ENCODE measurements at places on chromosomes 2 and 18. TPM values are rescaled to one million over a fixed set of nuclear protein-coding genes. Genes with fewer than 3 reads are reported as not detected.

Gene SERPINB12
- not detected for total RNA-seq

Gene ALPI
- total RNA-seq, result 4.4 TPM

Gene SDC1
- total RNA-seq, result 24.3 TPM

Gene POTEC
- total RNA-seq, result not detected

Gene HRH4
- not detected for total RNA-seq

Gene UGT1A5
- 1.2 TPM for total RNA-seq

Gene IL1R1
- total RNA-seq, result 23.5 TPM

Gene OSBPL6
- total RNA-seq, result 1.5 TPM

GRCh38 chr2:135998879-135999278, 13.5 kb upstream of the DARS1 start:
- DNase-seq, result no peak

DNA sequence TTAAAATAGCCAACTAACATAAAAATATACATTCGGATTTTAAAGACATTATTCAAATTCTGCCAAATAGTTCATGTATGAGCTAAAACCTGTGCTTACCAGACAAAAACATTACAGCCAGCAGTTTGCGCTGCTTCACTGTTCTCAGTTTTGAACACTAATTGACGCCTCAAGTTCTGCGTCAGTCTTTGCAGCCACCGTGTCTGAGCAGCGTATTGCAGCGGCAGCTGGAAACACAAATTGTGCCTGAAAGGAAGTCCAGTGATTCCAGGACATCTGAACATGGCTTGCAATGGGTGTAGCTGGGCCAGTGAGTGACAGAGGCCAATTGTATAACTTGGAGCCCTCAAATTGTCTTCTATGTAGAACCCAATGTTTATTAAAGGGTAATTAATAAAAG, 267.6 kb downstream of the TFCP2L1 start:
- no peak for DNase-seq

- no peak for DNase-seq
These were observed 879.0 kb downstream of the DSC3 start for GRCh38 chr18:30163573-30163972.

GRCh38 chr2:120681181-120681580, 54.5 kb upstream of the GLI2 start:
- no peak for DNase-seq

DNA sequence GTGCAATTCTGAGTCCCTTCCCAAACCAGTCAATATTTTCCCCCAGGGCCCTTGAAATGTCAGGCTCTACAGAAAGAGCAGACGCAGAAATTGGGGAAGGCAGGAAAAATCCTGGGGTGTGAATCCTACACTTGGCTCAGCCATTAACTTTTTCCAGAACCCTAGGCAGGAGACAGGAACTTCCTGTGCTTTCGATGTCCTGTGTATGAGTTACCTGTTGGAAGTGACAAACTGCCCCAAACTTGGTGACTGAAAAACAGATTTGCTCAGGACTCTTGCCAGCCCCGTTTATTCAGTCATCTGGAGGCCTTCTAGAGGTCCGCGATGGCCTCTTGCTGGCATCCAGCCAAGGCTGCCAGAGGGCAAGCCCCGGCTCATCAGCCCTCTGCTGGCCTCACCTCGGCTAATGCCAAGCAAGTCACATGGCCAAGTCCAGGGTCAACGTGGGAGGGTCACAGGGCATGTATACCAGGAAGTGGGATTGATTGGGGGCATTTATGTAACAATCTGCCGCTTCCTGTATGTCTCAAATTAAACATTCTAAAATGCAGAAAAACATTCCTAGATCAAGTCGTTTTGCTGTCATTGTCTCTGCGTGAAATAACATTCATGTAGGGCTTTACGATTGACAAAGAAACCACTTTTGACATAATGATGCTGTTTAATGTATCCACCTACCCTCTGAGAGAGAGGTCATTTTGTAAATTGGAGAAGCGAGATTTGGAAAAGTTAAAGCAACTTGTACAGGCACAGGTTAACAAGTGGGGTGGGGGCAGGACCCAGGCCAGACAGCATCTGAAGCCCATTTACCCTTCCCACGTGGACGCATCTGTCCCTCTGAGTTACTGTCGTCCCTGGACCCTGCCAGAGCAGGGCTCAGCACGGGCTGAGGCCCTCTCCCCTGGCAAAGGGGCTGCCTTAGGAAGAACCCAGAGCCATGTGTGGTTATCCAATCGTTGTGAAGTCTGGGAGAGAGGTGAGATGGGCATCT, 179.4 kb downstream of the INHBB start:
- DNase-seq, result no peak

- DNase-seq, result peak; percentile 63
These were observed 99.6 kb upstream of the MBOAT2 start for GRCh38 chr2:9102861-9103662.

GRCh38 chr2:47536696-47537095, 133.7 kb downstream of the MSH2 start:
- DNase-seq, result no peak

GRCh38 chr2:206361407-206362045, 81.8 kb upstream of the ADAM23 start:
- no peak for DNase-seq

DNA sequence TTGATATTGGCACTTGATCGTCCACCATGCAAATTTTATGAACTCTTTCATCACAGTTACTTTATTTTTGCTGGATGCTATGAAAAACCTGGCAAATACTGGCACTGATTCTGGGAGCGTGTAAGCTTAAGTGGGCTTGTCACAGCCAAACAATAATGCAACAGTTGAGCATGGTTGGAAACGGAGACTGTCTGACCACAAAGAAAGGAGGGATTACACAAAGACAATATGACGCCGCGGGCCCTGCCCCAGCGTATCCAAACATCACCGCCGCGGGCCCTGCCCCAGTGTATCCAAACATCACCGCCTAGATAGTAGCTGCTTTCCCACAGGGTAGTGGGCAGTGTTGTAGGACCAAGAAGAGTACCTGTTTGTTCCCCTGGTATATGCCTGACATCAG, 135.9 kb downstream of the PRPF40A start:
- DNase-seq, result no peak

DNA sequence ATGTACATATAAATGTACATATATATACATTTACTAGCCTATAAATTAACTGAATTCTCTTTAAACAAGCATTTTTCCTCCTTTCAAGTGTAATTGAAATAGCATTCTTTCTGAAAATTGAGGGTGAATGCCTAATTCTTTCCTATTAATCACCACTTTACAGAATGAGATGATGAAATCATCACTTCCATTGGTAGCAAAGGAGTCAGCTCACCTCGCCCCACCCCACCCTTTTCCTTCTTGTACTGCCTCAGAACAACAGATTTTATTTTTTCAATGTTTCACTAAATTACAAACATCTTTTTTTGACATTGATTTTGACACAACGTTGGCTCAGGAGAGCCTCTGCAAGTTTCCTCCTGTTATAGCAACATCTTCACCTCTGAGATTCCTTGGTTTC, 181.9 kb upstream of the CDH7 start:
- no peak for DNase-seq

GRCh38 chr2:241228081-241228859, 39.8 kb downstream of the ANO7 start:
- no peak for DNase-seq

DNA sequence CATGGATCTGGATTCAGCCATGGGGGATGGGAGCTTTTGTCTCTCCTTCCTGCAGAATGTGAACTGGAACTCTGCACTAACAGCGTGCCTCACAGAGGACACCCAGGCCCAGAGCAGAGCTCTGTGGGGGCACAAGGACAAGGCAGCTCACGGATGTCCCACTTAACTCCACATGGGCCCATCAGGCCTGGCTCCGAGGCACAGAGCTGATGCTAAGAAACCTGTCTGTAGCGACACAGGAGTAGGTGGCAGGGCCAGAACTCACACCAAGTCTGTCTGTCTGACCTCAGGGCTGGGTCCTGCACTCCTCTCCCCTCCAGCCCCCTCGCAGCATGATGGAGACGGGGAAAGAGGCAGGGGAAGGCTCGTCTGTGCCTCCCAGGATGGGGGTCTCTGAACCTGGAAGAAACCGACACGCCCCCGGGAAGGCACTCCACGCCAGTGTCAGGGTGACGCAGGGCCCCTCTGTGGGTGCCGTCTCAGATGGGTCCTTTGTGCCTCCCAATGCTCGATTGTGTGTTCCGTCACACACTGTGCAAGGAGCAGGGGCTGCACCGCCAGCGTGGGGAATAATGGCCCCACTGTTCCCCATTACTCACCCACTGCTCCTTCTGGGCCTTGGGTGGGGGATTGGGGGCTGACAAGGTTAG, 36.6 kb downstream of the FAM178B start:
- no peak for DNase-seq

GRCh38 chr2:36512705-36513104, 85.3 kb downstream of the FEZ2 start:
- DNase-seq, result no peak

DNA sequence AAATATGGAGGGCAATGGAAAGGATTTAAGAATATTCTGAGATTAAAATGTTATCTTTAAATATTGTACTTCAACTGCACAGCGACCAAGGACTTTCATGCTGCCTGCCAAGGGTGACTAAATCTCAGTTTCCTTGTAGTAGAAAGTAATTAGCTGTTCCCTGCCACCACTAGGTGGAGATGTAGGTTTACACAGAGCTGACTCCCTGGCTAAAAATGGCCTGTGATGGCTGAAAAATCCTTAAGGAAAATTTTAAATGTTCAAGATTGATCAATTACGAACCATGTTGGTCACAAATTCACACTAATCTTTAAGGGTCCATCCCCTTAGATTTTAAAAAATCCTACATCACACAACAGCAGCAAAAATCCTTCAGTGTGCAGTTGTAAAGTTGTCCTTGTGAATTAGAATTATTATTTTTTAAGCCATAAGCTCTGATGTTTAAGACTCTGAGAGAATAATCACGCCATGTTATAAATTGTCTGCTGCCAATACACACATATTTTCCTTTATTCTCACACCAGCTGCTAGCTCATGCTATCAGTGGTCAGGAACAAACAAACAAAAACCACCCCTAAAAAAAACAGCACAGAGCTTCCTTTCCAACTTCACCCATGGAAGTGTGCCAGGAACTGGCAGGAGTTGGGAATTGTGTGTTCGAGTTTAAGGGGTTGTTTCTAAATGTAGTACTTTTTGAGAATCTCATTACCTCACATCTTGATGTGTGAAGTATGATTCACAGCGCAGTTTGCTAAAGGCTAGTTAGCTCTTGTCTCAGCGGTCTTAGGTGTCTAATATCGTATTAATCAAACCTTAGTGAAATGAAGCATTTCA, 399.8 kb downstream of the TMEM182 start:
- peak; percentile 54 for DNase-seq

- no peak for DNase-seq
These were observed 248.4 kb downstream of the HDAC4 start for GRCh38 chr2:239152239-239152915.

- DNase-seq, result no peak
These were observed 158.0 kb upstream of the RBMS1 start for GRCh38 chr2:160651416-160652200.

DNA sequence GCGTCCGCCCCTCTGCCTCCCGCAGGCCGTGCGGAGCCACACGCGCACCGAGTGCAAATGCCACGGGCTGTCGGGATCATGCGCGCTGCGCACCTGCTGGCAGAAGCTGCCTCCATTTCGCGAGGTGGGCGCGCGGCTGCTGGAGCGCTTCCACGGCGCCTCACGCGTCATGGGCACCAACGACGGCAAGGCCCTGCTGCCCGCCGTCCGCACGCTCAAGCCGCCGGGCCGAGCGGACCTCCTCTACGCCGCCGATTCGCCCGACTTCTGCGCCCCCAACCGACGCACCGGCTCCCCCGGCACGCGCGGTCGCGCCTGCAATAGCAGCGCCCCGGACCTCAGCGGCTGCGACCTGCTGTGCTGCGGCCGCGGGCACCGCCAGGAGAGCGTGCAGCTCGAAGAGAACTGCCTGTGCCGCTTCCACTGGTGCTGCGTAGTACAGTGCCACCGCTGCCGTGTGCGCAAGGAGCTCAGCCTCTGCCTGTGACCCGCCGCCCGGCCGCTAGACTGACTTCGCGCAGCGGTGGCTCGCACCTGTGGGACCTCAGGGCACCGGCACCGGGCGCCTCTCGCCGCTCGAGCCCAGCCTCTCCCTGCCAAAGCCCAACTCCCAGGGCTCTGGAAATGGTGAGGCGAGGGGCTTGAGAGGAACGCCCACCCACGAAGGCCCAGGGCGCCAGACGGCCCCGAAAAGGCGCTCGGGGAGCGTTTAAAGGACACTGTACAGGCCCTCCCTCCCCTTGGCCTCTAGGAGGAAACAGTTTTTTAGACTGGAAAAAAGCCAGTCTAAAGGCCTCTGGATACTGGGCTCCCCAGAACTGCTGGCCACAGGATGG, 7.1 kb upstream of the WNT10A start:
- no peak for DNase-seq

GRCh38 chr18:23156134-23156533, 20.8 kb downstream of the CABLES1 start:
- DNase-seq, result no peak

- DNase-seq, result no peak
These were observed 123.0 kb downstream of the MTX2 start for GRCh38 chr2:176392249-176392648.

DNA sequence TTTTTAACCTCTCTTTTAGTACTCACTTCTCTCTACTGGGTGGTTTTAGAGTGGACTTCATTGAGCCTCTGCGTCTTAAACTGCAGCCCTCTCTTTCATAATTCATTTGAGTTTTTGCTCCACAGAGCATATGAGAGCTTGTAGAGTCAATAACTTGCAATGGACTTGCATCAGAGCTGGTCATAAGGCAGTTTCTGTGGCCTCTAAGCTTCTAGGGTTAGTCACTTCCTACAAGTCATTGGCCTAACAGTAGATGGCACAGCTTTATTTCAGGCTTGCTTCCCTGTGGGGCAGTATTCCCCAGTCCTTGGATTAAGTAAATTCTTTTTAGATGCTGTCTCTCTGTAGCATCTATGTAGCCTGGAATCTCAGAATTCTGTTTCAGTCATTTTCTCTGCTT, 1435.7 kb downstream of the LRP1B start:
- no peak for DNase-seq

DNA sequence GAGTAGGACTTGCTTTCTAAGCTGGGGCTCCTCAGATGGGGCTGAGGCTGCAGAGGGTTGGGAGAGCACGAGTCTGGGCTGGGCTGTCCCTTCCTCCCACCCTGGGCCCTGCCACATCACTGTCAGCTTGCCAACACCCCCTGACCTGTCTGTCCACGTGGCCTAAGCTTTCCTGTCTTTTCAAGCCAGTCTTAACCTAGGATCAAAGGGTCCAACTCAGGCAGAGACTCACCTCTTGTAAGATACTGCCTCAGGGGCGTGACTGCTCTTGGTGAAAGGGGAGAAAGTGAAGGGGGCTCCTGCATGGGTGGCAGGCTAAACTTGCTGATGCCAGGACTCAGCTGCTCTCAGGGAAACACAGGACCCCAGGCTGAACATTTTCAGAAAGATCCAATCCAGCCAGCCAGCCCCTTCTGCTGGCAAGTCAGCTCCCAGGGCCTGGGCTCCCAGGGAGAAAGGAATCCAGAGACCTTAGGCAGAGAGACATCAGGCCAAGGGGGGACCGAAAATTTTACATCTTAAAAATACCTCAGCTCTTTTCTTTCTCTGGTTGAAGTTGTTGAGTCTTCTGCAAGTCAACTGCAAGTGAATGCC, 144.2 kb upstream of the ID2 start:
- peak; percentile 38 for DNase-seq

DNA sequence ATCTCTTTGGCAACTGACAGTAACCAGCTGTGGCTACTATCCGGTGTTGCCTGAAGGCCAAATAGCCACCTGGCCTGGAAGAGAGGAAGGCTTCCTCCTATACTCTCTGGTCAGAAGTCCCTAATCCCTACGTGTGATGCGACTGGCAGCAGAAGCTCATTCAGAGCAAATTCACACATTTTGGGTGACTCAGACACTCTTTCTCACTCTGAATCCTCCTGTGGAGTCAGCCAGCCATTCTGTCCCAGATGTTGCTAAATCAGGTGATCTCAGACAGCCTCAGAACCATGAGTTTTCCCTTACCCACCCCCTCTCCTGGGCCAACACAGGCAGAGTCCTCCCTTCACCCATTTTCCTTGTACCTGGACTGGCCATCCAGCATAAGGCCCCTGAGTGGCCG, 34.7 kb downstream of the CFAP53 start:
- DNase-seq, result no peak
